ENCODE measurements at places on chromosomes 5 and 9. TPM values are rescaled to one million over a fixed set of nuclear protein-coding genes. Genes with fewer than 3 reads are reported as not detected.

The SLC25A2 gene
- 0.65 TPM for total RNA-seq

The TIFAB gene
- total RNA-seq: not detected

The APBA1 gene
- 3.3 TPM for total RNA-seq

The FAM81B gene
- not detected for total RNA-seq

The SPEF2 gene
- total RNA-seq: 3.2 TPM

DNA sequence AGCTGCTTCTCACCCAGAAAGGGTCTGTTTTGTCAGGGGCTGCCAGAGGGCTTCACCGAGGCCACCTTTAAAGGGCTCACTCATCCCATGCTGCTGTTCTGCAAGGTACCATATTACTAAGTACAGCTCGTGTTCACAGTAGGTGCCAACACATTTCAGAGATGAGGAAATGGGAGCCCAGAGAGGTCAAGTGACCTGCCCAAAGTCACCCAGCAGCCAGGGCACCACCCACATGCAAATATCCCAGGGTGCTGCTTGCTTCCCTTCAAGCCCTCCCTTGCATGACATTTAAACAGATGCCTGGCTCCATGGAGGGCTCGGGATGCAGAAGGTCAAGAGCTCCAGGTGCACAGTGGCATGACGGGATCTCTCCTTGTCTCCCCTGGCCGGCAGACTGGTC is 123.5 kb upstream of the SARDH start:
- no peak for DNase-seq

- DNase-seq: no peak
Measured at GRCh38 chr5:79436224-79436623, 77.7 kb downstream of the HOMER1 start.

DNA sequence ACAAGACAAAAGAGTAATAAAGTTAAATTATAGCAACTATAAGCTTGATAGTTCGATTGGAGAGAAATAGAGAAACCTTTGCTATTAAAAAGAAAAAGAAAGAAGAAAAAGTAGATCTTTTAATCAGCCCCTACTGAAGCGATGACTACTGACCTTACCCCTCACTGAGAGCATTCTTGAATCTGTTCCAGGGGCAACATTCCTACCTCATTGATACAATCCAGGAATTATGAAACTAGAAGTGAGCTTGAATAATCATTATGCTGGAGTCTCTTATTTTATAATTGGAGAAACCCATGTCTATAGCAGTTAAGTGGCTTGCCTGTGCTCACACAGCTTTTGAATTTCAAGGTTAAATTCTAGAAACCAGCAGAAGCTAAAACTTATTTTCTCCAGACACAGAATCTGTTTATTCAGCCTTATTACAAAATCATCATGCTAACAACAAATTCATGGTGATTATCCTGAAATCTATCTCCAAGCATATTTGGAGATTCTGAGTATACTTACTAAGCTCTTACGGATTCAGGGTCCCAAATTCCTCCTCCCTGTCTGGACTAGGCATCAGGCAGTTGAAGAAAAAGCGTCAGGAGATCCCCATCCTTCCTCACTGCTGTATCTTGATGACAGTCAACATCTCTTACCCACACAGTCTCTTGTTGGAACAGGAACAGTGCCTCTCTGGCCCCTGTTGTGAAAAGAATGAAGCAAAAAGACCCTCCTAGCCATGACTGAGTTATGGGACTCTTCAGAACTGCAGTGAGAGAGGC is 547.6 kb upstream of the WWC1 start:
- DNase-seq: no peak

GRCh38 chr9:32401488-32401887 is 17.0 kb downstream of the ACO1 start:
- DNase-seq: no peak

- DNase-seq: no peak
Measured at GRCh38 chr5:69364414-69364813, 4.9 kb downstream of the AK6 start.

DNA sequence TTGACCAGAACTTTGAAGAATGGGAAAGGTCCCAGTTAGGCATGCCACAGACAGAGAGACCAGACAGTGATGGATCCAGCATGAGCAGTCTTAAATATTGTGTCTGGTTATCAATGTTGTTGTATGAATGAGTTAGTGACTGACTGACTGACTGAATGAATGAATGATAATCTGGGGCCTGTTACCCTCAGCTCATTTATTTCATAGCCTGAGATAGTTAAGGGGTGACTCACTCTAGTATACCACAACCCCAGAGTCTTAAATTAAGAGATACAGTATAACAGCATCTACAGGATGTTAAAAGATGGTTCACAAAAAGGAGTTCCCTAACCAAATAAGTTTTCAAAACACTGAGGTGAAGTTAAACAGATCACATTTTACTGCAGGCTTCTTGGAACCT is 133.5 kb downstream of the SGCD start:
- DNase-seq: no peak

DNA sequence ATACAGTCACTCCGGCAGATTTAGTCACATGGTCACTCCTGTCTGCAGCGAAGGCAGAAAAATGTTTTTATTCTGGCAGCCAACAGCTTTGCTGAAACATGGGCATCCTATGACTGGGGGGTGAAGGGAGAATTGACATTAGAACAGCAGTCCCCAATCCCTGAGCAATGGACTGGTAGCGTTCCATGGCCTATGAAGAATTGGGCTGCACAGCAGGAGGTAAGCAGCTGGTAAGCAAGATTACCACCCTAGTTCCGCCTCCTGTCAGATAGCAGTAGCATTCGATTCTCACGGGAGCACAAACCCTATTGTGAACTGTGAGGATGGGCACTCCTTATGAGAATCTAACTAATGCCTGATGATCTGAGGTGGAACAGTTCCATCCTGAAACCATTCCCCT is 93.1 kb upstream of the FTMT start:
- no peak for DNase-seq

DNA sequence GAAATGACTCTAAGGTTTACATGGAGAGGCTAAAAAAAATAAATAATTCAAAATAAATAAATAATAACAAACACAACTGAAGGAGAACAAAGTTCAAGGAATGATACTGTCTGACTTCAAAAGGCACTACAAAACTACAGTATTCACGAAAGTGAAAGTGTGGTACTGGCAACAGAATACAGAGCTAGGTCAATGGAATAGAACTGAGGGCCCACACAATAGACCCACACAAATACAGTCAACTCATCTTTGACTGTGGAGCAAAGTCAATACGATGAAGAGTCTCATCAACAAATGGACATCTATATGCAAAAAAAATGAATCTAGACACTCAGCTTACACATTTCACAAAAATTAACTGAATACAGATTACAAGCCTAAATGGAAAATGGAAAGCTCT is 75.3 kb downstream of the FBXW11 start:
- no peak for DNase-seq

DNA sequence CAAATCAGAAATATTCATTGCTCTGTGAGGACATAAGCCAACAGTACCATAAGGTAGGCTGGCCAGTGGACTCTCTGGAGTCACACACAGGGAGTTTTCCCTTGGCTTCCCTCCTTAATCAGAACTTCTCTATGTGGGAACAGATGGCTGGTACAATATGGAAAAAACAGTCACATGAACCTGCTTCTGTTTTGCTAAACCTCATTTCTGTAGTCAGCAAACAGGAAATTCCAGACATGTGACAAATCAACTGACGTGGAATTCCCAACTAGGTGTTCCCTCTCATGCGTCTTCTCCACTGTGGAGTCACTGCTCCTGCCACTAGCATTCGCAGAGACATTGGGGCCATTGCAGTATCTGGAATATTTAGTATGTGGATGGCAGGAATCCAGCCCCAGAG is 617.6 kb downstream of the KIF4B start:
- DNase-seq: no peak
